ENCODE measurements at places on chromosomes 2 and 18. TPM values are rescaled to one million over a fixed set of nuclear protein-coding genes. Genes with fewer than 3 reads are reported as not detected.

The PAX8 gene
- 1.5 TPM for total RNA-seq

The NYAP2 gene
- total RNA-seq = not detected

The GPR35 gene
- 0.99 TPM for total RNA-seq

The ANKRD23 gene
- 1.2 TPM for total RNA-seq

The COX5B gene
- 327 TPM for total RNA-seq

The PRPF40A gene
- total RNA-seq = 103 TPM

The CD207 gene
- total RNA-seq = not detected

The ANKRD30B gene
- total RNA-seq = 0.50 TPM

The OSBPL1A gene
- 59.2 TPM for total RNA-seq

The FAM237A gene
- not detected for total RNA-seq

The NCL gene
- 168 TPM for total RNA-seq

The STPG4 gene
- 0.17 TPM for total RNA-seq

The PLA2R1 gene
- 14.1 TPM for total RNA-seq

The ACOXL gene
- not detected for total RNA-seq

The PLGLB1 gene
- 1.5 TPM for total RNA-seq

The EMILIN1 gene
- 366 TPM for total RNA-seq

The RAB6C gene
- total RNA-seq = not detected

The PAPOLG gene
- 16.9 TPM for total RNA-seq

The PRKAG3 gene
- 0.50 TPM for total RNA-seq

The MEIS1 gene
- 127 TPM for total RNA-seq

The OXER1 gene
- total RNA-seq = not detected

The FOSL2 gene
- total RNA-seq = 45.2 TPM

The ZNF892 gene
- 7.9 TPM for total RNA-seq

The ZEB2 gene
- total RNA-seq = 79.4 TPM

The TUBA3E gene
- not detected for total RNA-seq

The SNX17 gene
- 222 TPM for total RNA-seq

The TRABD2A gene
- total RNA-seq = 17.5 TPM

The ALKAL2 gene
- not detected for total RNA-seq

The NAT8 gene
- total RNA-seq = not detected

The MOGAT1 gene
- not detected for total RNA-seq

The CRYGC gene
- total RNA-seq = not detected

The PPP1R7 gene
- 78.1 TPM for total RNA-seq

The CAPN14 gene
- total RNA-seq = 0.33 TPM

The NPHP1 gene
- total RNA-seq = 5.1 TPM

The NR4A2 gene
- total RNA-seq = 0.33 TPM

The PFN4 gene
- 0.44 TPM for total RNA-seq

The IL1R1 gene
- total RNA-seq = 105 TPM

The COLEC11 gene
- total RNA-seq = not detected

The ZNF514 gene
- 17.7 TPM for total RNA-seq

The BCL11A gene
- under 0.01 TPM for total RNA-seq

The GNLY gene
- total RNA-seq = not detected

The ACMSD gene
- total RNA-seq = not detected

The DUSP2 gene
- 2.0 TPM for total RNA-seq

The CTAGE1 gene
- not detected for total RNA-seq

The METTL8 gene
- total RNA-seq = 29.1 TPM

The TMEM247 gene
- total RNA-seq = not detected

The ARHGEF33 gene
- total RNA-seq = 0.29 TPM

The GBX2 gene
- not detected for total RNA-seq

The LAMA1 gene
- 3.6 TPM for total RNA-seq

The RPRM gene
- 0.15 TPM for total RNA-seq

The DSG1 gene
- total RNA-seq = not detected

The MOCOS gene
- total RNA-seq = 5.5 TPM

The C1QL2 gene
- total RNA-seq = not detected

The PIK3C3 gene
- 64.4 TPM for total RNA-seq

The SOX11 gene
- total RNA-seq = under 0.01 TPM

The RAB27B gene
- total RNA-seq = 2.0 TPM

The C2orf66 gene
- total RNA-seq = 0.17 TPM

The ZC3H8 gene
- 5.8 TPM for total RNA-seq

Measured in smooth muscle cell of trachea (primary cell).